Adrenal gland (tissue), 19 donors: ENCODE measurements at places on chromosomes 1 and 21. TPM values are rescaled to one million over a fixed set of nuclear protein-coding genes. Genes with fewer than 3 reads are reported as not detected.

TEX38 gene
- total RNA-seq: 0.25 TPM

DNA sequence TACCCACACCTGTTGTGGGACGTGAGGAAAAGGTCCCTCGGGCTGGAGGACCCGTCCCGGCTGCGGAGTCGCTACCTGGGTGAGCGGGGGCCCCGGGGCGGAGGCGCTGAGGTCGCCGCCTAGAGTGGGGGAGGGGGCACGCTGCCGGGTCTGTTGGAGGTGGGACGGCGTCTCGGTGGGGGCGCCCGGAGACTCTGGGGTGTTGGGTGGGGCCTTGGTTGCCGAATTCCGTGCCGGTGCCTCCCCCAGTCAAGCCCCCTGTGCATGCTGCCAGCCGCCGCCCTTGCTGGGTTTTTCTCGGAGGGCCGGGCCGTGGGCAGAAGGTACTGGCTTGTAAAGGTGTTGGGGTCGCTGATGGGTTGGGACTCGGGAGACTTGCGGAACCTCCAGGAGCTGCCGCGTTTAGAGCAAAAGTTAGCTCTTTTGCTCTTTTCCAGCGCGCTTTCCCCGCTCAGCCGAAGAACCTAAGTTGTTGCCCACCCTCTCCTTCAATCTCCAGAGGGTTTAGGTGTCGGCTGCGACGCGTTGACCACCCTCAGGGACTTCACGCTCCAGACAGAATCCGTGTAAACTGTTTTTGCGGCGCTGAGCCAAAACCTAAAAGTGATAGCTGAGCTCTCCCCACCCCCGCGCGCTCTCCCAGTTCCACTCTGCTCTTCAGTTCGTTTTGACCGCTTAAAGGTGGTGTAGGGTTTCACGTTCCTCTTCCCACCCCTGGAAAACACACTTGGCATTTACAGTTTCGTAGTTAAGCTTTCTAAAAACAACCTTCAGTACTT, at the start of gene MPC2:
TSS of gene MPC2 (minus strand) at position 143 of the 779 bp plus-strand sequence. CDS start 1,231 bp downstream, outside the sequence.
- H3K4me3 ChIP-seq: peak within 1 kb of the TSS; percentile 80
- H3K36me3 ChIP-seq: no peaks in the 10 kb centered on the region

DNA sequence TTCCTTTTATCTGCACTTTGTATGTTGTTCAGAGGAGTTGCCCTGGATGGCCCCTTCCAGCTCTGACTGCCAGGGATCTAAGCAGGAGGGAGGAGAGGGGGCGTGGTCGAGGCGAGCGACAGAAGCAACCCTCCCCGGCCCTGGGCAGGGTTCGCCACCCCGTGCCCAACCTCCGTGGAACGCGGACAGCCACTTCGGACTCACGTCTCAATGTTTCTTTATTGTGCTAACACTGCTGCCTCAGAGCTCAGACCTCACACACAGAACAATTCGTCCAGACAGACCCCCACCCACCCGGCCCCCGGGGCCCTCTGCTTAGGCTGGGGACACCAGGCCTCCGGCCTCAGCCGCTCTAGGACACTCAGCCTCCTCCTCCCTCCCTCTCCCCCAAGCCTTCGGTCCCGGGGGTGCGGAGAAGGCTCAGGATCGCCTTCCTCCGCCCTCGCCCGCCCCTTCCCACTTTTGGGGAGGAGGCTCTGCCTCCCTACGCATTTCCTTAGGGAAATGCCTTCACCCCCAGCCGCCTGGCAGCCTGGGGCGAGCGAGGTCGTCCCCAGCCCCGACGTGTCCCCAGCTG, 8.3 kb downstream of the VSIG8 start:
- H3K4me1 ChIP-seq: peaks cover 6% of the 10 kb centered on the region
- no peaks in the 10 kb centered on the region for H3K36me3 ChIP-seq
- H3K4me3 ChIP-seq: peak overlapping the region; percentile 63
- H3K27me3 ChIP-seq: no peaks in the 10 kb centered on the region

DNA sequence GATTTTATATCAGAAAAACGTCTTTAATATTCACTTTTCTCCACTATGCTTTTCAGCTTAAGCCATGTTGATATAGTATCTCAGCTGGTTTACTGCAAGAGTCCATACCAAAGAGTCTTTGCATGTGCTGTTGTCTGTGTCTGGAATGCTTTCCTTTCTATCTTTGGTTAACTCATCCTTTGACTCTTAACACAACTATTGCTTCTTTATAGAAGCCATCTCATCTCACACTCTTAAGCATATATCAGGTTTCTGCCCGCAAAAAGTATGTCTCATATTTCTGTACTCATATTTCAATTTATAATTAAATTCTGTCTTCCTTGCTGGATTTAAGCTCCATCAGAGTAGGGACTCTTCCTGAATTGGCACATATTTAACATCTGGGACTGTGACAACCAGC, 220.9 kb upstream of the KCNK2 start:
- H3K27ac ChIP-seq: no peak overlapping the region
- H3K36me3 ChIP-seq: no peaks in the 10 kb centered on the region
- H3K4me1 ChIP-seq: peaks cover 10% of the 10 kb centered on the region
- no peak overlapping the region for H3K4me3 ChIP-seq

DNA sequence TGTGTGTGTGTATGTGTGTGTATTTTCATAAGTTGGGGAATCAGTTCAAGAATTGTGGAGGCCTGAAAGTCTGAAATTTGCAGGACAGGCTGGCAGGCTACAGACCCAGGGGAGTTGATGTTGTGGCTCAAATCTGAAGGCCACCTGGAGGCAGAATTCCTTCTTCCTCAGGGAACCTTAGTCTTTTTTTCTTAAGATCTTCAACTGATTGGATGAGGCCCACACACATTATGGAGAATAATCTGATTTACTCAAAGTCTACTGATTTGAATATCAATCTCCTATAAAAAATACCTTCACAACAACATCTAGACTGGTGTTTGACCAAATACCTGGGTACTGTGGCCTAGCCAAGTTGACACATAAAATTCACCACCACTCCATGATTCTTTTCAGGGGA, 61.8 kb downstream of the MT1HL1 start:
- no peaks in the 10 kb centered on the region for H3K27me3 ChIP-seq
- no peak overlapping the region for H3K4me3 ChIP-seq
- no peaks in the 10 kb centered on the region for H3K4me1 ChIP-seq
- no peak overlapping the region for H3K27ac ChIP-seq
- H3K36me3 ChIP-seq: no peaks in the 10 kb centered on the region
- DNase-seq: no peak

DNA sequence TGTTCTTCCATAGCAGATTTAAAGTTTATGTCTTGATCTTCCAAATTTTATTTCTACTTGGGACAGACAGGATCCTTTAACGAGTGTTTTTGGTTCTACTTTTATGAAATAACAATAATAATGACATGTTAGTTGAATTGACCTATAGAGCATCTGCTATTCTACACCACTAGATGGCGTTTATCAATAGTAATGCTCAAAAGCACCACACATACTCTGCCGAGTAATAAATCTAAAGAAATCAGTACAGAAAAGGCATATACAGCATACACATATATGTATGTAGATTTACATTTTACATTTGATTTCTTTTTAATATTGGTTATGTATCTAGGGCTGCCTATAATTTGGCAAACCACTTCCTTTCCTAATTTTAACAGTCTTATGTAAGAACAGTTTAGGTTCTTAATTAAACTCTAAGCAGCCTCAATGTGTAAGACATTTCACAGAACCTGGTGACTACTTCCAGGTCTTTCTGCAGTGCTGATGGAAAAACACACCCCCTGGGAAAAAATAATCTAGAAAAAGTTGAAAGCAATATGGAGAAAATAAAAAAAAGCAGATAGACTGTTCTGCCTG, 5.9 kb upstream of the SIPA1L2 start:
- no peak for DNase-seq
- no peaks in the 10 kb centered on the region for H3K4me1 ChIP-seq
- H3K27ac ChIP-seq: no peak overlapping the region
- H3K4me3 ChIP-seq: no peak overlapping the region
- H3K36me3 ChIP-seq: no peaks in the 10 kb centered on the region

- DNase-seq: no peak
- no peaks in the 10 kb centered on the region for H3K36me3 ChIP-seq
- H3K4me1 ChIP-seq: peaks cover 12% of the 10 kb centered on the region
- no peak overlapping the region for H3K27ac ChIP-seq
These were observed 4.2 kb downstream of the LRRC71 start for GRCh38 chr1:156924478-156925153.
